ENCODE measurements at places on chromosomes 1 and 21.

- DNase-seq = no peak
These were observed 105.5 kb downstream of the HIVEP3 start for GRCh38 chr1:41813226-41813625.

- no peak for DNase-seq
These were observed 14.8 kb downstream of the CD2 start for GRCh38 chr1:116769104-116769452.

DNA sequence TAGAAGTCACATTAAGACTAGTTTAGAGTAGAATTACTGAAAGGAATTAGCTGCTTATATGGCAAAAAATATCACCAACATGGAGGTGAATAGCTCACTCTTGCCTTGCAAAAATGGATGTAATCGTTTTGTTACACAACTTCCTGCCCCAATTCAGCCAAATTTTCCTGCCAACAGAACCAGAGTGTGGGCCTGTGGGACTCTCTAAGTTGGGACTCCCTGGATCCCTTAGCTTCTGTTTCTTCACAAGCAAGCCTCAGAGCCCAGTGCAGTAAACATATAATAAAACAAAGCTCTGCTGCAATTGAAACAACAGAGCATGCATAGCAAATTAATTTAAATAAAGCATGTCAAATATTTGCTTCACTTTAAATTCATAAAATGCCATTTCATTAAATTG lies 232.5 kb downstream of the TNR start:
- DNase-seq = no peak

GRCh38 chr1:60889709-60890108 lies 192.7 kb upstream of the NFIA start:
- no peak for DNase-seq

- no peak for DNase-seq
These were observed 1233.9 kb upstream of the ADGRL2 start for GRCh38 chr1:80566867-80567266.

DNA sequence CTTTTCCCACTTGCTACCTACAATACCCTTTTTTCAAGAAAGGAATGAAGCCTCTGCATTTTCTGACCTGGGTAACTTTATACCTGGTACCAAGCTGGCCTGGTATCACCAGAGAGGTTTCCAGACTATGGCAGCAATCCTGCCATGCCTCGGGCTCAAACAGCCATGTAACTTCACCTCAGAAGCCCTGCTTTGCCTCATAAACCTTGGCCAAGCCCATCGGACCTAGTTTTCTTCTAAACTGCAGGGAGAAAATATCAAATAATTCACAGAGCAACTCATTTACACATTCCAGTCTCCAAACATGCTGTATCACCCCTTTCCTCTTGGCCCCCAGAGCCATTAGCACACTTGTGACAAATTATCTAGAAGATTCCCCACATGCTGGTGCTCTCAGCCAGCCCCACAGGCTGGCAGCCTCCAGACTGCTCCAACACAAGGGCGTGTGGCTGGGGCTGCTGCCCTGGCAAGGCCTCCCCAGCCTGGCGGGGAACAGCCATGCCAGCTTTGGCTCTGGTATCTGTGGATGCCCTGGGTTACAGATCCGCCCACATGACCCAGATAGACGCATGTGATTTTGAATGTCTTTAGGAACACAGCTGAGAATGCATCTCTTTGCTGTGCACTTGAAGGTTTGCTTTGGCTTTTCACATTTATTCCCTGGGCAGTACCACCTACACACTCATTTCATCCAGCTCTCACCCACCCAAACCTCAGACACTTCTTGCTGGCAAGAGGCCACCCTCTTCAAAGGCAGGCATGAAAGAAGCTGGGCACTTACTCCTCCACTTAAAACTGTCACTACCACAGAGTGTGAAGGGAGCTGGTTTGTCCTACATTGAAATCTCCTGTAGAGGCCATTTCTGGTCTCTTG lies 70.0 kb upstream of the BCAR3 start:
- DNase-seq = no peak

DNA sequence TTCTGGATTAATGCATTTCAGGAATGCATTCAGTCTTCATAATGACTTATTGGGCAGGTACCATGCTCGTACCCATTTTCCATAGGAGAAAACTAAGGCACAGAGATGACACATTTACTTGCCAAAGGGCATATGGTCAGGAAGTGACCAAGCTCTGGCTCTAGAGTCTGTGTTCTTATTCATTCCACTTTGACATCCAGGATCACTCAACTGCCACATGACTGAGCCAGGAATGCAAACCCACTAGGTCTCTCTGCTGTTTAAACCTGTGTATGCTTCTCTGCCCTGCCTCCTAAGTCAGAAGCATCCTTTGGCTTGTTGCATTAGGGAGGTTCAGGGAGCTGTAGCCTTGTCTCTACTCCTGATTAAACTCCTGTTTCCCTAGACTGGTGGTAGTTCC lies 7.5 kb downstream of the KAZN start:
- no peak for DNase-seq

DNA sequence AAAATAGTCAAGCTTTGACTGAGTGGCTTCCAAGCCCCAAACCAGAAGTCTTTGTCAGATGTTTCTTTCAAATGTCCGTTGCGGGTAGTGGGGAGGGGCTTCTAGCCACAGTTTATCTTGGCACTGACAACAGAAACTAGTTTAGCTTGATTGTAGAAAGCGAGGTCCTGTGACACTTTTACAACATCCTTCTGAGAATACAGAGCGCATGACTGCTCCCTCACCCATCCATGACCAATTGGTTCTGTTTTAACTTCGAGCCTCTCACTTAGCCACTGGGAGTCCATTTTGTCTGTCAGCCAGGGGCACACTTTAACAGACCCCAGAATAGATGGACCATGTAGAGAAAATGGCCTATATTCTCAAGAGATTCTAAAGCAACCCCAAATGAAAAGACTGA lies 199.2 kb upstream of the ST6GALNAC5 start:
- no peak for DNase-seq

- DNase-seq = no peak
These were observed 71.7 kb downstream of the APP start for GRCh38 chr21:26098772-26099397.

GRCh38 chr1:224733027-224733911 lies 117.2 kb downstream of the CNIH3 start:
- no peak for DNase-seq

DNA sequence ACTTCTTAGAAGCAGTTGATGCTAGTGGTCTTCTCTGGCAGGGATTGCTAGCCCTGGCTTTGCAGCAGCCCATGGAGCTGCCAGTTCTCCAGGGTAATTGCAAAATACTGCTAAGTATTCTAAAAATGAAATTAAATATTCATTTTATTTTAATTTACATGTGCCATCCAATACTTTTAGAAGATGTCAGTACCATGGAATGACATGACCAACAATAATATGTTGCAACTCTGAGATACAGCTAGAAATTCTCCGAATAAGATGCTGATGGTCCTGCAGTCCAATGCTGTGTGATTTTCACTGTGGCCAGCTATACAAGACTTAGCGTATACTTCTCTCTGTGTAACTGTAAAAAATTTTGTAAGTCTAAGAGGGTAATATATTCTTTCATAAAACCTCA lies 20.0 kb upstream of the WARS2 start:
- no peak for DNase-seq

DNA sequence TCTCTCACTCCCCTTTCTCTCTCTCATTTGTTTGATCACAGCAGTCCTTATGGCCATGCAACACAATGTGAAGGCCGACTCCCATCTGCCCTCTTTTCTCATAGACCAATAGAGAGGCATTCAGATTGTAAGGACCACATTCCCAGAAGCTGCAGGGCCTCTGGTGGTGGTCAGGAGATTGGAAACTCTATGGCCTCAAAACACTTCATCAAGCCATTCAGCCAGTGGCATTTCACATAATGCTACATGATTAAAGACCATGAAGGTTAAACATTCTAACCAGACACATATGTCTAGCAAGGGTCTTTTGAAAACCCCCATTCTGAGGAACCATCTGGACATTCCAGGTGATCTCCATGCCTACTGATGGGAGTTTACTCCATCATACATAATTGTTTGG lies 769.5 kb upstream of the CXADR start:
- DNase-seq = no peak

- no peak for DNase-seq
These were observed 33.4 kb downstream of the BACE2 start for GRCh38 chr21:41201385-41201784.

DNA sequence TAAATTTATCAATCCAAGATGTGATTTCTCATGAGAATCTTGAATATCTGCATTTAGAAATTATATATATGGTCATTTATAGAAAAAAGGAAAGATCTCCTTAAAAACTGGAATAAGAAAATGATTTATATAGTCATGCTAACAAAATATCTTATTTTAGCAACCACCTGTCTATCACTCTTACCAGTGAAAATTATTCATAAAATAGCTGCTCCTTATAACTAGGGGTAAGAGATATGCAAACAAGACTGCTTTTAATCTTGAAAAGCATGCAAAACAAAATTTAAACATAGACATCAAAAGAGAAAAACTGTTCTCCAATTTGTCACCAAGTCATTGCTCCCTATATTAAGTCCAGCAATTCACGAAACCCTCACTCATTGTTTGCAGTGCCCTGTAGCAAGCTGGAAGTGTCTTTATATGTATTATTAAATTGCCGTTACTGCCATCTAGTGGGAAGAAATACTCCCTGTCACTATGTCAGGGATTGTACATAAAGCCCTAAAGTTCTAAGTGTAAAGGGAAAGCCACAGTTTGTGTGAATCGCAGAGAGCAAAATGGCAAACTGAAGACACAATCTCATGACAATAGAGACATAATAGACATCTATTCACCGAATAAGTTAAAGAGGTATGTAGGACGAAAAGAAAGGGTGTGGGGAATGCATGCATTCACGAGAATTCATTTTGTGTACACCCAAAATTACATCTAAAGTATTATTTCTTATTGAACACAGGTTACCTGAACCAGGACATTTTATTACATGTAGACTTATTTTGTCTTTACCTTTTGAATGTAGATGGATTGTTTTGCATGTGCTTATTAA lies 600.5 kb downstream of the USP25 start:
- DNase-seq = peak; percentile 24

DNA sequence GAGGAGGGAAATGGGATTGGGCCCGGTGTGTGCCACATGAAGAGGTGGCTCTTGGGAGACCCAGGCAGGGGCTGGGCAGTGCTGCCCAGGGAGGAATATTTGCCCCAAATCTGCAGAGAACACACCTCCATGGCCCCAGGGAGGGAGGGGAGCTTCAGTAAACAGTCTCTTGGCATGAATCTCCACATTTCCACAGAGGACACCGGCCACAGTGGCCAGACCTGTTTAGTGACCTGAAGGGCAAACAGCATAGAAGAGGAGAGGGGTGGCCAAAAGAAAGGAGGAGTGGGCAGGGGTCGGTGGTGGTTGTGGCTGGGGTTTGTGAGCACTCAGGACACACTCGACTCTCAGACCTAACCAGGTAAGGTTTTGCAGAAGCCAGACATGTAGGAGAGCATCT lies 54.0 kb upstream of the IFFO2 start:
- no peak for DNase-seq

GRCh38 chr1:13722808-13723360 lies 22.9 kb downstream of the PRDM2 start:
- DNase-seq = no peak

DNA sequence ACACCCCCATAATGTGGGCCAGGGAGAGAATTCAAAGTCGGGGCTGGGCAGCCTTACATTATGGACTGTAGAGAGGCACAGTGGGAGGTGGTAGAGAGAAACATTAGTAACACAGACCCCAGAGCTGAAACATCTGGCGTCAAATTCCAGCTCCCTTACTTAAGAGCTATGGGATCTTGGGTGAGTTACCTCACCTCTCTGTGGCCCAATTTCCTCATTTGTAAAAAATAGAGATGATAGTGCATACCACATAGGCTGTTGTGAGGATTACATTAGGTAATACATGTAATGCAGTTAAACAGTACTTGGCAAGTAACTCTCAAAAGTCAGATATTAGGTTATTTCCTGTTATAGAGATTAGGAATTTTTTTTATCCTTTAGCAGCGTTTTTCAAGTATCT lies 160.5 kb upstream of the KIAA0040 start:
- DNase-seq = no peak

DNA sequence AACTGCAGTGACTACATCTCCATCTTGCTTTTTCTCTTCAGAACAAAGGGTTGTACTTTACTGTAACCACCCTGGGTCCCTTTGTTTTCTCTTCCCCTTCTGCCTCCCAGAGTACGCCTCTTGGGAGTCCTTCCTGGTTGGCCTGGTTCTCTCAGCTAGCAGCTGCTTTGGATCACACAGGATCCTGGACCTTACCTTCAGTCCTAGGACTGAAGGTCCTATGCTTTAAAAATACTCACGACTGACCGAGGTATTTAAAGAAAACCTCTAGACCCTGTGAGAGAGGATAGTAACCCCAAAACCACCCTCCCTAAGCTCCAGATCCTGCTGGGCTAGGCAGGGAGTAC lies 4.8 kb downstream of the TRIM45 start:
- DNase-seq = no peak

- no peak for DNase-seq
These were observed 48.7 kb upstream of the CNTN2 start for GRCh38 chr1:204994086-204994862.

- DNase-seq = peak; percentile 7
These were observed 119.8 kb downstream of the GALNT2 start for GRCh38 chr1:230186874-230187273.
